Activated CD4-positive, alpha-beta memory T cell treated with anti-CD3 and anti-CD28 coated beads for 36 hours (primary cell): ENCODE measurements at places on chromosomes 6 and 20.

DNA sequence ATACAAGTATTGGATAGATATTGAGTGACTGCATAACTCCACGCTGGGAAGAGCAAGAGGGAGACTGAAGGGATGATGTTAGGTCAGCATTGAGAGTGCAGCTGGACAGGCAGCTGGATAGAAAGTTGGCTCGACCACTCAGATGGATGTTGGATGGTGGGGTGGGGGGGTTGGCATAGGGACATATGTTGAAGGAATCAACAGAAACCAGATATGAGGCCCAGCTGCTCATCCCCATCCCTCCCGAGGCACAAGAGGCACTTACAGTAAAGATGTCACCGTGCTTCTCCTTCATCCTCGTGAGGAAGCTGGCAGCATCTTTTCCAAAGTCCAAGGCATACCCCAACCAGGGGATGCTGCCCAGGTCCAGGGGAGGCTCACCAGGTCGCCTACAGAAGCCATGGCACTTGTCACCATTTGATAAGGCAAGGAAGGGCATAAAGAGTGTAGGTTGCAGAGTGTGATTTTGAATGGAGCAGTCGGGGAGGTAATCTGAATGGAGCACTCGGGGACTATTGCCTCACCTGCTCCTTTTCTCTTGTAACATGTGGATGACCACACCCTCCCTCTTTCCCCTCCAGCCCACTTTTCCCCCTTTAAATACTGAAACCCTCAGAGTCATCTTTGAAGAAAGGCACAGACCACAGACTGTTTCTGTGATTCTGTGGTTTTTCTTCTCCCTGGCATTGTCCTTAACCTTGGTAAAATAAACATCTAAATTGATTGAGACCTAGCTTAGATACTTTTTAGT lies 18.0 kb downstream of the PTGIS start:
- no peak for DNase-seq

- peak; percentile 82 for DNase-seq
These were observed 37.4 kb upstream of the FAM83C start for GRCh38 chr20:35329435-35330139.

DNA sequence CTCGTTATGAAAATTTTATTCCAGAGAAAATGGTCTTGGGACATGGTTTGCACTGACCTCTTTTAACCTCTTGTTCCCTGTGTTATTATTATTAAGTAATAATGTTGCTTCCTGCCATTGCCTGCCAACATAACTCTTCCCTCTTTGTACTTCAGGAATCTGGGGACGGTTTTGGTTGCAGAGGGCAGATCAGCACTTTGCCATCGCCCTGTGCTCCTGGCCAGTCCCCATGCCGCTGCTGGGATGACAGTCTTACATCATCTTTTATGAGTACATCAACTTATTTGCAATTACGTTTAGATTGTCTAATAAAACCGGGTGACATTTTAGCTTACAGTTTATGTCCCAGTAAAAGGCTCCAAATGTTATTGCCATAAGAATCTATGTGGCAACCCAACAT lies 157.2 kb downstream of the CDH26 start:
- DNase-seq = no peak

- DNase-seq = no peak
These were observed 9.6 kb downstream of the CMTR1 start for GRCh38 chr6:37442416-37443215.

DNA sequence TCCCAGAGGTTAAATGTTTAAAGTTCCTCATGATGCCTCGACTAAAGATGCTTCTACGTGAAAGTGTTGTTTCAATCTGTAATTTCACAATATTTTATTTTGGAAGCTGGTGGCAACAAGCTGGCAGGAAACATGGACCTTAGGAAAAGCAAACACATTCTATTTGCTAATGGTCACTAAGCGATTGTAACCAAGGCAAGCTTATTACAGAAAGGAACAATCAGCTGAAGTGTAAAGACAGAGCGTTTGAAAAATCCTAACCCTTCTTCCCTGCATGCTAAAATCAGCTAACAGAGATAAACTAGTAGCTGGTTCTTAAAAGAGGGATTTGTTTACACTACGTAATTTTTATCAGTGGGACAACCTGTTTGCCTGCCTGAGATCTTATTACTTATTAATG lies 50.0 kb downstream of the IL20RA start:
- no peak for DNase-seq

- DNase-seq = peak; percentile 27
These were observed at the start of gene CNR1 for GRCh38 chr6:88165844-88166492. Gene CNR1, minus strand, starts transcription at chr6:88166347. Its CDS starts 21,073 bp downstream, at chr6:88145274.
